Fibroblast of villous mesenchyme (primary cell): ENCODE measurements at places on chromosomes 5 and 9. TPM values are rescaled to one million over a fixed set of nuclear protein-coding genes. Genes with fewer than 3 reads are reported as not detected.

DRD1 gene
- under 0.01 TPM in 2 replicates for total RNA-seq

RAB14 gene
- total RNA-seq: 22.2 and 36.3 TPM in 2 replicates

DNA sequence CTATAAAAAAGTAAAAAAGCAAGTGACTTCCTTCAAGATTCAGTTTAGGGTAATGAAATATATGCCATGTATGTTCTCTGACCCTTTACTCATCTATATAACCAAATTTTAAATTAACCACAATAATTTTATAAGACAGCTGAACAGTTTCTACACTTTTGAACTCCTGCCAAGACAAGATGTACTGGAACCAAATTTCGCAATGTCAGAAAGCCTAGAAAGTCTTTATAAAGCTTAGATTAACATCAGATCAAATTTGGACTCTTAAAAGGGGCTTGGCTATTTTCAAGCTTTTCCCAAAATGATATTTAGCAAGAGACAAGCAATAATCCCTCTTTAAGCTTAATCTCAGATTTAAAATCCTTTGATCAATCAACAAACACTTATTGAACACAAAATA, 362.6 kb downstream of the PTPRD start:
- peak; percentile 17 for DNase-seq

GPR150 gene
- 0.32 and 0.43 TPM in 2 replicates for total RNA-seq

DNA sequence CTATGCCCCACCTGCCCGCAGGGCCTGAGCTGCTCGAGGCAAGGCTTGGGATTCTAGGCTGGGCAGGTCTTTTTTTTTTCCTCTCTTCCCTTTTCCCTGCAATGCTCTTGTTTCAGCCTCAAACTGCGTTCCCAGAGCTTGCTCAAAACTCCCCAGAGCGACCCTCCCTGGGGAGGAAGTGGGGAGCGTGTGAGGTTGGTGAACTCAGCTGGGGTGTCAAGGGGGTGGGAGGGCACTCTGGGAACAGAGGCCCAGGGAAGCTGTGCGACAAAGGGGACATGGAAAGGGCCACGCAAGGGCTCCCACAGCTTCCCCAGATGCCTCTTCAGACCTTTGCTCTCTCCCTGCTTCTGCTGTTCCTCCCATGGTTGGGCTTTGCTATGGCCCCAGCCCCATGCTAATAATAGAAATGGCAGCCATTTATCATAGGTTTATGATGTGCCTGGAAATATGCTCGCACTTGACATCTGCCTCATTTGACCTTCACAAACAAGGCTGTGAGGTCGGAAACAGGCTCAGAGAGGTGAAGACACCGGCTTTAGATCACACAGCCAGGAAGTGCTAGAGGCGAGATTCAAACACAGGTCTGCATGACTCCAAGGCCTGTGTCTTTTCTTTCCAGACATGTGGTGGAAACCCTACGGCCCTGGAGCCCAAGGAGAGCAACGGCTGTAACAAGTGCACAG, 40.9 kb upstream of the IL17B start:
- DNase-seq: peak; percentile 90

SHC3 gene
- 7.4 and 11.7 TPM in 2 replicates for total RNA-seq

DNA sequence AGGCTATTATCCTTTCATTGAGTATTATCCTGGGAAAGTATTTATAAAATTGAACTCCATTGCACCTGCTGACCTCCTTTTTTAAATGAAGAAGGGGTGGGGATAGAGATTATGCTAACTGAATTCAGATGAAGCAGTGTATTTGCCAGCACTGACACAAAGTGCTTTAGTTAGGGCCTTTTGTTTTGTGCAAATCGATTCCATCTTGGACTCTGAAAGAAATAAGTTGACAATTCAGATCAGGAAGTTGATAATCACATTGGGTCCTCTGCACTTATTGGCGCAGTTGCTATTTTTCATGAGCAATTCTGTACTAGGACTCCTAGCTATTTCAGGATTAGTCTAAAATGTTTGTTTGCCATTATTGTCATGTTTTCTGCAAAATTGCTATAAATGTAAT, 101.6 kb upstream of the FSD1L start:
- DNase-seq: no peak

GRCh38 chr9:128201441-128202369, 1.5 kb upstream of the DNM1 start:
- no peak for DNase-seq

GRCh38 chr9:131981116-131981776, 98.4 kb downstream of the MED27 start:
- peak; percentile 37 for DNase-seq

DNA sequence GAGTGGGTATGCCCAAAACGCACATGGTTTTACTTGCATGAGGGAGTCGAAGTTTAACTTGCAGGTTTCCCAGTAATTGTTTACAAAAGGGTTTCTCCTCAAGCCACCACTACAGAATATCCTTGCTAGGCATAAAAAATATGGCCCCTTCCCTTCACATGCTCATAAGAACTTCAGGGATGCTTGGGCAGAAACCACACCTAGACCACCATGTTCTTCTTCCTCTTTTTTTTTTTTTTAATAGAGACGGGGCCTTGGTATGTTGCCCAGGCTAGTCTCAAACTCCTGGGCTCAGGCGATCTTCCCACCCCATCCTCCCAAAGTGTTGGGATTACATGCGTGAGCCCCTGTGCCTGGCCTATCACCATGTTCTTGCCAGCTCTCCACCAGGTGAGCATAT, 18.6 kb upstream of the PLIN2 start:
- no peak for DNase-seq

GABRA1 gene
- not detected in 2 replicates for total RNA-seq

GRCh38 chr9:102587281-102587680, 407.9 kb upstream of the CYLC2 start:
- DNase-seq: no peak

GRCh38 chr9:106376689-106377088, 486.3 kb upstream of the ZNF462 start:
- DNase-seq: no peak

DNA sequence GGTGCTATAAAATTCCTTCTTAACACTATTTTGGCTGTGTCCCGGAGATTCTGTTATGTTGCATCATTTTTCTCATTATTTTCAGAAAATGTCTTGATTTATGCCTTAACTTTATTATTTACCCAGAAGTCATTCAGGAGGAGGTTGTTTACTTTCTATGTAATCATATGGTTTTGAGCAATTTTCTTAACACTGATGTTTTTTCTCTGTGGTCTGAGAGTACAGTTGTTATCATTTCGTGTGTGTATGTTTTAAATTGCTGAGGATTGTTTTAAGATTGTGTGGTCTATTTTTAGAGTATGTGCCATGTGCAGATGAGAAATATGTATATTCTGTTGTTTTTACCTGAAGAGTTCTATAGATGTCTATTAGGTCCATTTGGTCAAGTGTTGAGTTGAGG, 498.1 kb upstream of the ZNF608 start:
- DNase-seq: peak; percentile 83

DNA sequence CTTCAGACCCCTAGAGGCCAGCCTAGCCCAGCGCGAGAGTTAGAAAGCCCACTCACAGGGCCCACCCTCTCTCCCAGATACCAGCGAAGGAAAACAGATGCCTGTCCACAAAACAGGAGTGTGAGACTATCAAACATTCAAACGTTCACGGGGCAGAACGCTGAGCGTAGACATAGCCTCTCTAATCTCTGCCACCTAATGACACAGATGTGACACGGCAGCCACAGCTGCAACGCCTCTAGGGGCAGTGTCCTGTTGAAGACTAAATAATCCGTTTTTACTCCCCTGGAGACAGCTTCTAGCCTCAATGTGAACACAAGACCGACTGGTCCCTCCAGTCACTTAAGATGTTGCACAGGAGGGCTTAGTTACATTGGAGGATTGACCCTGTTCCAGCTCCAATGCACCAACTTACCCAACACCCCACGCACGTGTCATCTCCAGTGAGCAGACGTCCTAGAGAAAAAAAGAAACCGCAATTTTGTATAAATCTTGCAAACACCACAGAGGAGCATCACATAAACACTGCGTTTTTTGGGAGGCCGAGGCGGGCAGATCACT, 14.3 kb downstream of the DIPK1B start:
- peak; percentile 62 for DNase-seq

TAS2R1 gene
- 0.32 and 0.43 TPM in 2 replicates for total RNA-seq

KLHL3 gene
- 1.9 and 3.0 TPM in 2 replicates for total RNA-seq

FCHSD1 gene
- total RNA-seq: 24.2 and 25.8 TPM in 2 replicates

GRCh38 chr5:135085936-135086725, 52.1 kb upstream of the PITX1 start:
- DNase-seq: no peak

DNA sequence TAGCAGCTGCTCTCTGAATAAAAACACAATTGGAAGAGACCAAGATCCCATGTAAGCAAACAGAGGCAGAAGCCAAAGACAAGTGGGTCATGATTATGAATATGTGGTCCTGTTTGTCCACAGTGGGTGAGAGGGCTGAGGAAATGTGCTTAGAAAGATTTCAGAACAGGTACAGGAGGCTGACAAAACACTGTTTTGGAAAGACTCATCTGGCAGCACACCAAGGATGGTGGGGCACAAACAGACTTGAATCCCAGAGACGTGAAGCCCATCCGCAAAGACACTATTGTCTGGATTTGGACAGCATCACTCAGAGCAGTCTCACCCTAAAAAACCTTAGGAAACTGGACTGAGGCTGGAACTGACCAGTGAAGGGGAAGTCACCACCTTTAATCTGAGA, 85.0 kb downstream of the ADRB2 start:
- no peak for DNase-seq

- DNase-seq: no peak
Observed at GRCh38 chr9:89493181-89493580, 4.7 kb downstream of the SEMA4D start.

- no peak for DNase-seq
Observed at GRCh38 chr5:146073239-146073900, 32.0 kb downstream of the PLAC8L1 start.
